ENCODE measurements at places on chromosomes 6 and 20.
A peak's percentile ranks its signal among the peaks of the same experiment; 100 is the strongest.

- DNase-seq: peak; percentile 86
These were observed 149.4 kb upstream of the MLIP start for GRCh38 chr6:53961679-53962370.

DNA sequence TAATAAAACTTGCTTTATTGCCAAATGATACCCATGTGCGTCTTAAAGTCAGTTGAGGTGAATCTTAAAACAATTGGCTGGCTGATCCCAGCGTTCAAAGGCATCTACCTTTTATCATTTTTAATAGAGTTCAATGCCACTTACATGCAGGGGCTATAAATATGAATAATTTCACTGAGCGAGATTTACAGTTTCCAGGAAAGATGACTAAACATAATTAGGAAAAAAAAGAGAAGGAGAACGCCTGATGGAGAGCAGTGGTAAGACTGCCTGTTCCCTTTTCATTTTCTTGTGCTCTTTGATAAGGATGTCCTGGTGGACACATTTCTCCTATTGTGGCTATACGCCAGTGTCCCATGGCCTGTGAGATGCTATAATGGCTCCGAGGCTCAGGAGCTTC is 139.9 kb upstream of the SLC22A23 start:
- no peak for DNase-seq

GRCh38 chr6:154080461-154081189 is 41.6 kb downstream of the OPRM1 start:
- DNase-seq: no peak

DNA sequence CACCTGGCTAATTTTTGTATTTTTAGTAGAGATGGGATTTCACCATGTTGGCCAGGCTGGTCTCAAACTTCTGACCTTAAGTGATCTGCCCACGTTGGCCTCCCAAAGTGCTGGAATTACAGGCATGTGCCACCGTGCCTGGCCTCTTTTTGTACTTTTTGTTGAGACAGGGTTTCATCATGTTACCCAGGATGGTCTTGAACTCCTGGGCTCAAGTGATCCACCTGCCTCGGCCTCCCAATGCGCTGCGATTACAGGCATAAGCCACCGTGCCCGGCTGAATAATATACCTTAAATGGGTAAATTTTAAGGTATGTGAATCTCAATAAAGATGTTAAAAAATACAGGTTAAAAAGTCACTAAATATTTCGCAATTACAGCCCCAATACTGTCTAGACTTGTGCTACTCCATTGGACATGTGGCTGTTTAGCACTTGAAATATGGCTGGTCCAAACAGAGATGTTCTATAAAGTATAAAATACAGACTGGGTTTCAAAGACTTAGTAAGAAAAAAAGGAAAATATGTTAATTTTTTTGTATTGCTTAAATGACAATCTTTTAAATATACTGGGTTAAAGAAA is 42.1 kb downstream of the PPP1R3G start:
- DNase-seq: no peak

- no peak for DNase-seq
These were observed 114.0 kb downstream of the PDSS2 start for GRCh38 chr6:107345393-107345792.

DNA sequence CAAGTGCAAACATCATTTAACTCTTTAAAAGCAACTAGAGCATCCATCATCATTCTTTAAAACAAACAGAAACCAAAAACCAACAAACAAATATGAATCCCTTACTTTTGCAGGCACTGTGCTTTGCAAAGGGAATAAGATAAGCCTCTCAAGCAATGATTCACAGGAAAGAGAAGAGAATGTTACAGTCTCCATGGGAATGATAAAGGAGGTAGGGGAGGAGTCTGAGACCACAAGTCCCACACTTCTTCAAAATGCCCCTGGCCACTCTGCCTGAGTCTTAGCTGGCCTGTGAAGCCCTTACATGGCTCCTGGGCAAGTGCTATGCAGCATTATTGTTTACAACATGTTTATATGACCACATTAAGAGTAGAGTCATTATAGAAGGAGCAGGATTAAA is 257.7 kb upstream of the MARCKS start:
- DNase-seq: peak; percentile 86

DNA sequence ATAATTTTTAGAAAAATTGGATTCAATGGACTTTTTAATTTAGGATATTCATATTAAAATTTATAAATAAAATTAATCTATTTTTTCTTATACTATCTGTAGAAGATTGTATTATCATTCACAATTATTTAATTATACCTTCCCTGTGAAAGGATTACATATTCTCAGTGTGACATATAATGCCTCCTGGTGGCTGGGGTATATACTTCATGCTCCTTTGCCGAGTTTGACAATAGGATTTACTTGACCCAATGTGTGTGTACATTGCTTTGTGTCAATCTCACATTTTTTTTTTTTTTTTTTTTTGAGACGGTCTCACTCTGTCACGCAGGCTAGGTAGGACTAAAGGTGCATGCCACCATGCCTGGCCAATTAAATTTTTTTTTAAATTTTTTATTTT is 230.0 kb upstream of the CHD6 start:
- DNase-seq: no peak

GRCh38 chr6:2969549-2969948 is 1.8 kb downstream of the SERPINB6 start:
- no peak for DNase-seq

GRCh38 chr6:112016320-112016719 is 37.6 kb upstream of the CCN6 start:
- no peak for DNase-seq

DNA sequence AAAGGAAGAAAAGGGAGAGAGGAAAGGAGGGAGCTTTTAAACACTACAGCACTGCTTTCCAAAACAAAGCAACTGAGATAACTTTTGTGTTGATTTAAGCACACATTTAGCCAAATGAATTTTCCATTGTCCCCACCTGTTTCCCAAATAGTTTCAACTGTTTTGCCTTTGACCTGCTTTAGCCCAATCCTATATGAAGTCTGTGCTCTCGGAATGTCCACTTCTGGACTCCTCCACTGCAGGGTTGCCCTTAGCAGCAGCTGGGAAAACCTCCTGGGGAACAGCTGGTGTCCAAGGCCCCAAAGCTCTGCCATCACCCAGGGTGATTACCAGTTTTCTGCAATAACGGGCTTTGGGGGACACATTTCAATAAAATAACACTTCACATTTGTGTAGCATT is 44.9 kb upstream of the PKHD1 start:
- no peak for DNase-seq

DNA sequence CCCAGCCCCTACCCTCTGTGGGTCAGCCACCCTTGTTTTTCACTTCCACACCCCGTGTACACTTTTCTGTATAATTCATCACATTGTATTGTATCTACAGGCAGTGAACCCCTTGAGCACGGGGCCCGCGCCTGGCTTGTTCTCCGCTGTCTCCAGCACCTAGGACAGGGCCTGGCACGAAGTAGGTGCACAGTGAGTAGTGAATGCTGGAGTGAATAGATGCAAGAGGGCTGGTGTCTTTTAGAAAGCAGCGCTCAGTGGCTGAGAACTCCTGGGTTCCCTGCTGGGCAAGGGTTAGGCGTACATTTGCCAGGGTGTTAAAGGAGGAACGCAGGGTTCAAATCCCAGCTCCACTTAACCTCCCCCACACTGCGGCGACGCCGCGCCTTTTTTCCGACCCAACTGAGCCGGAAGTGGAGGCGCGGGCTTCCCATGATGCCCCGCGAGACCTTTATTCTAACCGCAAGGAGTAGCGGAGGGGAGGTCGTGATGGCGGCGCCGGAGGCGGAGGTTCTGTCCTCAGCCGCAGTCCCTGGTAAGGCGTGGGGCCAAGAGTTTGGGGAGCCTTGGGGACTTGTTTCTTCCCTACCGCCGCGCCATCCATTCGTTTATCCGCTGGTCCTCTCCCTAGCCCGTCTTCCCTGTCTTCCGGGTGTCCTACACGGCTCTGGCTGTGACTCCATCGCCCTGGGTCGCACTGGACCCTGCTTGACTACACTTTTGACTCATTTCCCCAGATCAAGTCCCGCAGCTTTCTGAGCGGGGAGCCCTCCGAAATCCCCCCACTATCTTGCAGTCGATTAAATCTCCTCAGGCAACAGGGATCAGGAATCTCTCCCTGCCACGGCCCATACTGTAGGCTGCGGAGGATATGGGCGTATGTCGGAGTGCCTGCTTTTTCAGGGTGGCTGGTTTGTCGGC is at the start of gene MAD2L1BP:
TSS of gene MAD2L1BP (plus strand) at position 454 of the 921 bp plus-strand sequence. CDS start at position 490, 36 bp downstream.
- peak; percentile 65 for DNase-seq

DNA sequence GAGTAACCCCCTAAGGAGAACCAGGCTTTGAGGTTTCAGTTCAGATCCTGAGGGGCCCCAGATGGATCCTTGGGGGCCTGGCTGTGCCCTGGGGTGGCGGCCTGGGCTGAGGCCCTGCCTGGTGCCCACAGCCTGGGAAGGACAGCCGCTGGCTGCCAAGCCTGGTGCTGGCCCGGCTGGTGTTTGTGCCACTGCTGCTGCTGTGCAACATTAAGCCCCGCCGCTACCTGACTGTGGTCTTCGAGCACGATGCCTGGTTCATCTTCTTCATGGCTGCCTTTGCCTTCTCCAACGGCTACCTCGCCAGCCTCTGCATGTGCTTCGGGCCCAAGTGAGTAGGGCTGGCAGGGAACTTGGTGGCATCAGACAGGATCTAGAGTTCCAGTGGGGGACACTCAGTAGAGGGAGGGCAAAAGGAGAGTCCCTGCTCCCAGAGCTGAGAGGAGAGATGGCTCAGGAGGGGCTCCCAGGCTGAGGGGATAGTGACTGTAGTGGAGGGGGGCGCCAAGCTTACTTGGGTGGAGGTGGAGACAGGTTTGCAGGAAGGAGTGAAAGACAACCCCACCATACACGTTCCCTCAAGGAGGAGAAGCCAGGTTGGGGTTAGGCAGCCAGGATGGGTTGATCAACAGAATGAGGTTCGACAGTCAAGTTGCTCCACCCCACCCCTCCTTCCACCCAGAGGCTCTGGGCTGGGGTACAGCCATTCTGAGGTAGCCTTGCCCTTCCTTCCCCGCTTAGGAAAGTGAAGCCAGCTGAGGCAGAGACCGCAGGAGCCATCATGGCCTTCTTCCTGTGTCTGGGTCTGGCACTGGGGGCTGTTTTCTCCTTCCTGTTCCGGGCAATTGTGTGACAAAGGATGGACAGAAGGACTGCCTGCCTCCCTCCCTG is 9.5 kb downstream of the SLC29A1 start:
- no peak for DNase-seq

GRCh38 chr6:44738601-44739146 is 351.2 kb downstream of the CDC5L start:
- peak; percentile 99 for DNase-seq

DNA sequence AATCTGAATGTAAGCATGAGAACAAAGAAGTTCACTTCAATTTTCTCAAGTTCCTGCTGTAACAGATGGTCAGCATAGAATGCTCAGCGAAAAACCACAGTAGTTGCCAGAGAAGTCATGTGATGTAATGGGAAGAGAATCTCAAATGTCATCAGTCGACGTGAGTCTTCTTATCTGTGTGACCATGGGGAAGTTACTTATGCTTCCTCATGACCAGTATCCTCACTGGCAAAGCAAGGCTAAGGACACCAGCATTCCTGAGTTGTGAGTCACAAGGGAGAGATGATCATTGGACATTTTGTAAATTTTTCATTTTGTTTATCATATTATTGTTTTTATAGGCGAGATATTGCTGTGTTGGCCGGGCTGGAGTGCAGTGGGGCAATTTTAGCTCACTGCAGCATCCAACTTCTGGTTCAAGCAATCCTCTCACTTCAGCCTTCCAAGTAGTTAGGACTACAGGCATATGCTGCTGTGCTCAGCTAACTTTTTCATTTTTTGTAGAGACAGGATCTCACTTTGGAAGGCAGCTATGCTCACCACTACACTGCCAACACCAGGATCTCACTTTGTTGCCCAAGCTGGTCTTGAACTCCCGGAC is 21.9 kb downstream of the SGK1 start:
- peak; percentile 98 for DNase-seq

GRCh38 chr6:82645536-82646230 is 282.1 kb downstream of the TPBG start:
- DNase-seq: no peak

DNA sequence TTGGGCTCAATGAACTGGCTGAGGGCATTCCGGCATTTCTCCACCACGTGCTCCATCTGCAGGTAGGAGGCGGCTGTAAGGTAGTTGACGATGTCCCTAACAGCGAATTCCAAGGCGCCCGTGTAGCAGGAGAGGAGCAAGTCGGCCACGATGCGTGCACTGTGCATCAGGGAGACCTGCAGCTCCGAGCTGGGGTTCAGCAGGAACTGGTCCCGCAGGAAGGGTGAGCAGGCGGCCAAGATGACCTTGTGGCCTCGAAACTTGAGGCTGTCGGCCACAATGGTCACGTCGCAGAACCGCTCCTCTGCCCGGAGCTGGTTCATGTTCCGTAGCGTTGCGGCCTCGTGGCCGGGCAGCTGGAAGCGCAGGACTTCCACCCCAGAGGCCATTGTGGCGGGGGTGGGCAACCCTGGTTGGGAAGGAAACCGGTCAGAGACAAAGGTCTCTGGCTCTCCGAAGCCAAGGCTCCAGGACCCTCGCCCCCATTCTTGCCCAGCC is 920 bp downstream of the ZBTB12 start:
- no peak for DNase-seq

DNA sequence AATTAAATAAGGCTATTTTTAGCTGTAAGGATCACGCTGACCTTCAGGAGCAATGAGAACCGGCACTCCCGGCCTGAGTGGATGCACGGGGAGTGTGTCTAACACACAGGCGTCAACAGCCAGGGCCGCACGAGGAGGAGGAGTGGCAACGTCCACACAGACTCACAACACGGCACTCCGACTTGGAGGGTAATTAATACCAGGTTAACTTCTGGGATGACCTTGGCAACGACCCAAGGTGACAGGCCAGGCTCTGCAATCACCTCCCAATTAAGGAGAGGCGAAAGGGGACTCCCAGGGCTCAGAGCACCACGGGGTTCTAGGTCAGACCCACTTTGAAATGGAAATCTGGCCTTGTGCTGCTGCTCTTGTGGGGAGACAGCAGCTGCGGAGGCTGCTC is 84.0 kb downstream of the RAMACL start:
- no peak for DNase-seq

DNA sequence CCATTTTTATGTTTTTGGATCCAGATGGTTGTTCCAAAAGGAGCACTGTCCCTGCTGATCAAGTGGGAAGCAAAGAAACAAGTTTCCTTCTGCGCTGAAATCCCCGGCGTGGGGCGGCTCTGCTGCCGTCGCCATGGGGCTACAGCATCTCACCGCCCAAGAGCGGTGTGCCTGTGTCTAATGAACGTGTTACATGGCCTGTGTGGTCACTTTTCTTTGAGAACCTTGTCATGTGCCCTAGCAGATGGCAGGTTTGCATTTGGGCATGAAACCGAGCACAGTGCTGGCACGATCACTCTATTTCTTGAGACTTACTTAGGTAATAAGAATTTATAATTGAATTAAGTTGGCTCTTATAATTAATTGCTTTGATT is 51.9 kb downstream of the ZDHHC14 start:
- DNase-seq: no peak

All from amniotic epithelial cell (primary cell).